ENCODE measurements at places on chromosomes 12 and 14.
A peak's percentile ranks its signal among the peaks of the same experiment; 100 is the strongest.

DNA sequence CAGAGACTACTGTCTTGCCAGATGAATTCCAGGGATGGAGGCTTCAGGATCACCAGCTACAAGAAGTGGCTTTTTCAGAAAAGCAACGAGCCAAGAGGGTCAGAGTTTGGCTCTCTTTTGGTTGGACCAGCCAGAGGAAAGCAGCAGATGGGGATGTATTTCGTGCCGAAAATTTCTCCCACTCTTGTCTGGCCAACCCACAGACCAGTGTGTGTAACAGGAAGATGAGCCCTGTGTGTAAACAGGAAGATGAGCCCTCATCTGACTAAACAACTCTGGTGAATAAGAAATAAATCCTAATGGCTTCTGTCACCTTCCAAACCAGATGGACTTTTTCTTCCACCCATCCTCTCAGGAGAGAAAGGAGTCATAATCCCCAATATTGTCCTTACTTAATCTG, 13.1 kb downstream of the GPR68 start:
- no peak for DNase-seq

DNA sequence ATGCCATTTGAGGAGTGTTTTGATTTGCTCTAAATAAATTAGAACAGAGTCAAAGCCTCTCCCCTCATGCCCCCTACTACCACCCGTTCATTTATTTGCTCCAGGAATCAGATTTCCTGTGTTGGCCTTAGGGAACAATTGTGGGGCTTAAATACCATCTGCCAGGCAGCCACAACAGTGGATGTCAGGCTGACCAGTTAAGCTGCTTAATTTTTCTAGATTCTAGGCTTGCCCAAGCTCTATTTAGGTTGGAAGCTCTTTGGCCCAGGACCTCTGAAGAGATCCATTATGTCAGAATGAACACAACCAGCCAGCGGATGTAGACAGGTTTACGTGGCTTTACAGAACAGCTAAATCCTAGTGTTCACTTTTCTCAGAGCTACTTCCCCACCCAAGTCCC, 1.0 kb upstream of the TIMELESS start:
- DNase-seq: no peak

DNA sequence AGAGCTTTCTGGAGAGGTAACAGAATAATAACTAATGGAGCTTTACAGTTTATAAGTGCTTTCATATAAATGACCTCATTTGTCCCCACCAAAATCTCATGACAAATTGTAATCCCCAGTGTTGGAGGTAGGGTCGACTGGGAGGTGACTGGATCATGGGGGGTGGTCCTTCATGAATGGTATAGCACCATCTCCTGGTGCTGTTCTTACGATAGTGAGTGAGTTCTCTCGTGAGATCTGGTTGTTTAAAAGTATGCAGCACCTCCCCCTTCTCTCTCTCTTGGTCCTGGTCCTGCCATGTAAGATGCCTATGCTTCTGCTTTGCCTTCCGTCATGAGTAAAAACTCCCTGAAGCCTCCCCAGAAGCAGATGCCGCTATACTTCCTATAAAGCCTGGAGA, 423.3 kb upstream of the GARIN6 start:
- DNase-seq: no peak

DNA sequence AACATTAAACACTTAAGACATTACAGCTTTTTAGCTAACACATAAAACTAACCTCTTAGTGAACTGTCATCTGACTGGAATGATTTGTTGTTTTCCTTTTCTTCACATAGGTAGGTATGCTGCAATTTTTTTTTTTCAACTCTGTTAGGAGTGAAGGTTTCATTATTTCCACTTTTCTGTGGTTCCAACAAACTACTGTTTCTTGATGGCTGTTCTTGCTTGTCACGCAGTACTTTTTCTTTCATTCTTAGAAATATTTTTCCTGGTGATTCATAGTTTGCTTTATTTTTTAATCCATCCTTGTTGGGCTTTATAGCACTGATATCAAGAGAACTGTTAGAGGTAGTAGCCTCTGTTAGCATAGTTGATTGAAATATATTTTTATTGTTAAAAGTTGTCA, 6.3 kb downstream of the MIS18BP1 start:
- peak; percentile 7 for DNase-seq

- DNase-seq: peak; percentile 36
Observed at GRCh38 chr12:132310181-132311040, 19.0 kb downstream of the GALNT9 start.

DNA sequence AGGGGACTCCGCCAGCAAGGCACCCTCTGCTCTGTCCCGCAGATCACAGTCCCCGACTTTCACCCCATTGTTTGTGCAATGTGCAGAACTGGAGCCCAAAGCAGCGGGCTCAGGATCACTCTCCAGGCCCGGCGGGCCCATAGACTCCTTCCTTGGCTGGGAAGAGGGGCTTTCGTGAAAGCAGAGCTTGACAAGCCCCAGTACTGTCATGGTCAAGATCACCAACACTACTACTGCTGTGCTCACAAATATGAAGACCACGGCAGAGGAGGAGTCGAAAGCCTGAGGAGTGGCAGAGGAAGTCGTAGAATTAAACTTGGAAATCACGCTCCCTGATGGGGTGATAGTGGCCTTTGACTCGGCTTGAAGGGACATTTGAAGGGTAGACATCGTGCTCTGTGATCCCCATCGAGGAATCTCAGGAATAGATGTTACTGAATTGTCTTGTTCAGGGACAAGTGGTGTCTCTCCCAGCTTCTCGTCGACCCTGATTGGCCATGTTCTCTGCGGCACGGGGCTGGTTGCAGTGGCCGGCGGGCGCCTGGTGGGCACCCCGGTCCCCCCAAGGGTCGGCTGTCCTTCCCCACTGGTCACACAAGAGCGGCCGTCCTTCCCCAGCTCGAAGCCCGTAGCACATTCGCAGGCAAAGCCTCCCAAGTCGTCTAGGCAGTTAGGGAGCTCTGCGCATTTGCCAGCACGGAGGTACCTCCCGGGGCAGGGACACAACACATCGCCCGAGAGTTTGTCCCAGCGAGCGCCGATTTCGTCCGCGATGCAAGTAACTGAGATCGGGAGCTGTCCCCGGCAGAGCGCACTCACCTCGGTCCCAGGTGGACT, 1.1 kb downstream of the CLEC14A start:
- no peak for DNase-seq

- DNase-seq: no peak
Observed at GRCh38 chr14:63670692-63671091, 29.0 kb upstream of the WDR89 start.

GRCh38 chr12:65959452-65959851, 135.2 kb downstream of the HMGA2 start:
- DNase-seq: no peak

DNA sequence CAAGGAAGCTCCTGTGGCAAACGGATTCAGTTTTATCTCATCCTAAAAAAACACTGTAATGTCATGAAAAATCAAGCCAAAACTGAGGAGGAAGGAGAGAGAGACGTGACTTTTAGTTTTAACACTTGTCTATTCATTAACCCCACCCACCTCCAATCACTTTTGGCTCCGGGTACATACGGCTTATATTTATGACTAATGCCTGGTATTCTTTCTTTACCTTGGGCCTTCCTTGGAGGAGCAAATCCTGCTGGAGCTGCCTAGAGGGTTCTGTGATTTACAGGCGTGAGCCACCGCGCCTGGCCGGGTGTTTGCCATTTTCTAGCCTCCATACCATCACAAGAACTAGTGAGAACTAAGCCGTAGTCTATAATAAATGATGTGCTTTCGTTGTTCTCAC, 60.8 kb upstream of the RTRAF start:
- no peak for DNase-seq

DNA sequence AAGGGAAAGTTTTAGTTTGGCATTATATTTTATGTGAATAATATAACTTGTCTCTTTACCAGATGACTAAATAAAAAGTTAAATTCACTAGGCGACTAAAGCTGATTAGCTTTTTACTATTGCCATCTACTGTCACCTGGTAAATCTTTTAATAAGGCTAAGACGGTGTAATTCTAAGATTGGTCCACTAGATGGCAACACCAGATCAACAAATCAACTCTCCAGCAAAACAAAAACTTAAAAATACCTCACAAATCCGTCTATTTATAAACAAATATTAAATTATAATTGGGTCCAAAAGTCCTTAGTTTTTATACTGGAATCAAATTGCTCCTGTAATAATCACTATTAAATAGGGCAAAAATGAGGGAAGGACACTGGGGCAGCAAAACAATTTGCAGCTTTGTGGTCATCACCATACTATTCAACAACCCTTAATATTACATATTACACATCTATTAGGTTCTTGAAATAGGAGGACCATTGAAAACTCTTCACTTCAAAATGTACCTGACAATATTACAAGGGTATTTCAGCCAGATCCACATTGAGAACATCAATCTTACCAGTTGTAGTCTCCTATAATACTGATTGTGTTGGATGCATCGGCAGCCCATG, 47.9 kb downstream of the GALC start:
- DNase-seq: peak; percentile 28

DNA sequence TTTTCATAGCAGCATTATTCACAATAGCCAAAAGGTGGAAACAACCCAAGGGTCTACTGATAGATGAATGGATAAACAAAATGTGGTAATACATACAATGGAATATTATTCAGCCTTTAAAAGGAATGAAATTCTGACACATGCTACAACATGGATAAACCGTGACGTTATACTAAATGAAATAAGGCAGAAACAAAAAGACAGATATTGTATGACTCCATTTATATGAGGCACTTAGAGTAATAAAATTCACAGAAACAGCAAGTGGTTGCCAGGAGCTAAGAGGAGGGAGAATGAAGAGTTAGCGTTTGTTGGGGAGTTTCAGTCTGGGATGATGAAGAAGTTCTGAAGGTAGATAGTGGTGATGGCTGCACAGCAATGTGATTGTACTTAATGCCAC, 76.6 kb downstream of the DCAF5 start:
- DNase-seq: no peak

DNA sequence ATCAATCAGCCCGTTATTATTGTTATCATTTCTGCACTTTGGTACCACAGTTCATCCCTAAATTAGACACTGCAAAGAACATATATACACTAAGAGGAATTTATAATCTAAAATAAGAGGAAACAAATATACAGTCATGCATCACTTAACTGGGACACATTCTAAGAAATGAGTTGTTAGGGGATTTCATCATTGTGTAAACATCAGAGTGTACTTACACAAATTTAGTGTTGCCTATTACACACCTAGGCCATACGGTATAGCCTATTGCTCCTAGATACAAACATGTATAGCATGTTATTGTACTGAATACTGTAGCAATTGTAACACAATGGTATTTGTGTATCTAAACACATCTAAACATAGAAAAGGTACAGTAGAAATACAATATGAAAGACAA, 190.5 kb downstream of the BMP4 start:
- DNase-seq: no peak

DNA sequence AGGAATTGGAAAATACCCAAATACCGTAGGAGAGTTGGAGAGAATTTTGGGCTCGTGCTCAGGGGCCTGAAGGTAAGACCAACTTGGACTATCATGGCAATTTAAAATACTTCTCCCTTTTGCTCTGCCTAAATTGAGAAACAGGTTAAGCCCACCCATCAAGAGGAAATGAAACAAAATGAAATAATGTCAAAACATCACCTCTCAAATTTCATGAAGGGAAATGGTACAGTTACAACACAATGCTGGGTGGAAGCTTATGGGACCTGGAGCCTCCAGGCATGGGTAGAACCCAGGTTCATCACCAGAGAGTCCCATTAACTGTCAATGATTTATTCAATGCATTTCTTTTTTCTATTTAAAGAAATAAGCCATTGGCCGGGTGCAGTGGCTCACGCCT, 33.7 kb downstream of the FOS start:
- DNase-seq: no peak

GRCh38 chr14:95885278-95885677, 8.6 kb downstream of the TUNAR start:
- no peak for DNase-seq

GRCh38 chr12:57637364-57637763, 4.4 kb upstream of the B4GALNT1 start:
- DNase-seq: no peak

DNA sequence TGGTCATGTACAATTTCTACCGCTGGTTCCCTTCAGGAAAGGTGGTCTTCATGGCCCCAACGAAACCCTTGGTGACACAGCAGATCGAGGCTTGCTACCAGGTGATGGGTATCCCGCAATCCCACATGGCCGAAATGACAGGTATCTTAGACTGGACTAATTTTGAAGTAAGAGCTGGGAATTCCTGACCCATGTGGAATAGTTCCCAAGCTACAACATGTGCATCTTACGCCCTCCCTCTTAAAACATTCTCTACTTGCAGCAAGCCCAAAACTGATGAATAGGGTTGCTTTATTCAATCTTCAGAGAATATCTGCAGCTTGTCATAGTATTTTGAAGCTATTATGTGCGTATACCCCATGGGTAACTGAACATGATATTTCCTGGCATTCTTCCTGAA, 669 bp downstream of the FANCM start:
- no peak for DNase-seq

- no peak for DNase-seq
Observed at GRCh38 chr14:23573384-23574015, 5.1 kb downstream of the JPH4 start.

GRCh38 chr12:59491877-59492276, 104.0 kb upstream of the SLC16A7 start:
- DNase-seq: no peak

DNA sequence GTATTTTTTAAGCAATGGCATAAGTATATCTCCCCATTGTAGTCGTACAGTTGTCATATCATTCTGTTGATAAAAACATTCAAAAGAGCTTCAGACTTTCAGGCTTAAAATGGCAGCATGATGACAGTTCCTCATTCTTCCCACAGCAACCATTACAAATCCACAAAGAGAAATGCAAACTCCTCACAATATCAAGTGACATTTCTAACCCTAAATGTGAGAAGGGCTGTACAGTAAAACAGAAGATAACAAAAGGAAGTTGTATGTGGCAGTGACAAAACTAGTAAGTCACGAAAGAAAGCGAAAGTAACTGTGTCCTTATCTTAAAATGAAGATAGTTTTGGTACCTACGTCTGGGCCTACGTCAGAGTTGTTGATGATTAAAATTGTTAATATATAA, 46.7 kb downstream of the GXYLT1 start:
- no peak for DNase-seq

Data from astrocyte (in vitro differentiated cells and primary cell).